ENCODE measurements at places on chromosomes 3 and 15.

DNA sequence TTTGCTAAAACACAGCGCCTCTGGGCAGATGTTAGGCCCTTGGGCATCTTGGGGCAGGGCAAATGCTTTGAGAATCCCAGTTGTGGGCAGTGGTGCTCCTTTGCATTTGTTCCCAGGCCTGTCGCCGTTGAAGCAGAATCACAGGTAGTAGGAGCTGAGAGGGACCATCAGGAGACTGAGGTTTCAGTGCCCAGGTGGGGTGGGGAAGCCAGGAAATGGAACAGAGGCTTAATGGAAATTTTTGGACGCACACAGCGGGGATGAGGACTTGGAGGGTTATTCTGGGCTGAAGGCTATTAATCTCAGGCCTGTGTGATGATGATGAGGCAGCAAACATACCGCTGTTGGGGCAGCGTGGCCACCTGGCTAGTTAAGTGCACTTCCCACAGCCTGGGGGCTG lies 99.5 kb downstream of the SV2B start:
- no peak for DNase-seq

GRCh38 chr15:32908135-32908801 lies 190.5 kb downstream of the GREM1 start:
- DNase-seq, result no peak

DNA sequence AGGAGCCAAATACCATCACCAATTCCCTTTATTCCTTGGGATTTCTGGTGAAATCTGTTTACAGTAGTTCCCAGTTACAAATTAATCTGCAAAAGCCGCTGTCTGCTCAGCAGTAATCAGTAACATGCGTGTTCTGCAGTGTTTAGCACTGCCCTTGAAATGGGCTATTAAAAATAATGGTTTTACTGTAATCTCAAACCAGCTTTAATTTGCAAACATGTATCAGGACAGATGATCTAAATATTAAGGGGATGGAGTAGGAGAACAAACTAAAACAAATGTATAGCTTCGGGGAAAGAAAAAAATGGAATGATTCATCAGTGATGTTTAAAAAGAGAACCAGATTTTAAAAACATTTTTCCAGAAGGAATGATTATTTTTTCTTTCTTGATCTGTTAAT lies 513.2 kb downstream of the MECOM start:
- DNase-seq, result no peak

- no peak for DNase-seq
Observed at GRCh38 chr3:44510000-44510368, 32.5 kb upstream of the ZNF445 start.

GRCh38 chr3:198080521-198081384 lies 120.7 kb downstream of the LMLN start:
- peak; percentile 54 for DNase-seq

- no peak for DNase-seq
Observed at GRCh38 chr3:196949750-196950149, 7.4 kb upstream of the NCBP2 start.

- DNase-seq, result no peak
Observed at GRCh38 chr3:27485866-27486265, 1.7 kb upstream of the SLC4A7 start.

- no peak for DNase-seq
Observed at GRCh38 chr15:81485806-81486205, 111.8 kb upstream of the TMC3 start.

- DNase-seq, result no peak
Observed at GRCh38 chr3:113222451-113223086, 11.2 kb downstream of the BOC start.

DNA sequence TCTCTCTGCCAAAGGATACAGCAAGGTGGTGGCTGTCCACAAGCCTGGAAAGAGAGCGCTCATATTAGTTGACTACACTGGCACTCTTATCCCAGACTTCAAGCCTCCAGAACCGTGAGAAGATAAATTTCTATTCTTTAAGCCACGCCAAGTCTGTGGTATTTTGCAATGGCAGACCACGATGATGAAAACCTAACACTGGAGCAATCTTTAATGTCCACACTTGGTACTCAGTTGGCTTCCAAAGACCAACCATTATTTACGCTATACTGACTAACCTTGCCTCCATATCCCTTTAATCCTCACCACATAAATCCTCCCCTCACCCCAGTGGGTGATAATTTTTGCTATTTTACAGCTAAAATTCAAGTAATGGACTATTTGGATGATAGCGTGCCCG lies 16.9 kb upstream of the LACTB start:
- no peak for DNase-seq

- DNase-seq, result no peak
Observed at GRCh38 chr3:82498186-82498585, 736.7 kb upstream of the GBE1 start.

DNA sequence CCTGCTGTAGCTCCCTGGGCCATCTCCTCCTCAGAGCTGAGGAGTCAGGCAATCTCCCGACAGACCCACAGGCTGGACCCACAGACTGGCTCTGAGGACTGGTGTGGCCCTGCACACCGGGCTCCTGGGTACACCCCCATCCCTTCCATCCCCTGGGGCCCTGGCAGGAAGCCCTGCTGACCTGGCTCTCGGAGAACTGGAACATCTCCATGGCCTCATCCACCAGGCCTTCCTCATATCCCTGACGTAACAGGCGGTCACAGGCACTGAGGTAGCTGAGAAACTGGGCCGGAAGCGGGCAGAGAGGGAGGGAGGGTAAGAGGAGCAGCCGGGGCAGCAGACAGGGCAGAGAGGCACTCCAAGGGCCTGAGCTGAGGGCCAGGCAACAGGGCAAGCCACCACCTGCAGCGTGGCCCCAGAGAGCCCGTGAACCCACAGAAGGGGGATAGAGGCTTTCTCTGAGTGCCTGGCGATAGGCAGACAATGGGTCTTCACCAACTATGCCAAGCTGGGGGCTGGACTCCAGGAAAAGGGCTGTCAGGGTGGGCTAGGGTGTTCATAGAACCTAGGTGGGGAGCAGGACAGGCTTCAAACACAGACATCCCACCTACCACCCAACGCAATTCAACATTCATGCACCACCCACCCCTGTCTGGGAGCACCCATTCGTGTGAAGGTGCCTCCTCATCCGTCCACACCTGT lies 17.9 kb downstream of the KBTBD13 start:
- no peak for DNase-seq

- no peak for DNase-seq
Observed at GRCh38 chr3:114597871-114598270, 304.0 kb downstream of the TIGIT start.

GRCh38 chr3:118932822-118933558 lies 101.7 kb downstream of the IGSF11 start:
- no peak for DNase-seq

DNA sequence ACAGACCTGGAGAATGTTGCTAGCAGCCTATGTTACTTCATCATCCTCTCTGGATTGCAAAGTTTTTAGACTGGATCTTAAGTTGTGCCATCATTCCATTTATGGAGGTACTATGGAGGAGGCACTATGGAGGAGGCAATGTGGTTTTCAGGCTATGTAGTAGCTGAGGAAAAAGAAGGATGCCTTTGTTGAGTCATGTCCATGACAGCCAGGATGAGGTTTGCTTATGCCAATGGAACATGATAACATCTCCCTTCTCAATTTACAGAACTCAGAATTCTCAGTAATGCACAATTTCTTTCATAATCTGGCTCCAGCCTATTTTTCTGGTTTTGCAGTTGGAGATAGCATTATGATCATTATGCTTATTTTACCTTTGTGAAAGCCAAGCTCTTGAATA lies 65.9 kb upstream of the TMEM108 start:
- DNase-seq, result no peak

DNA sequence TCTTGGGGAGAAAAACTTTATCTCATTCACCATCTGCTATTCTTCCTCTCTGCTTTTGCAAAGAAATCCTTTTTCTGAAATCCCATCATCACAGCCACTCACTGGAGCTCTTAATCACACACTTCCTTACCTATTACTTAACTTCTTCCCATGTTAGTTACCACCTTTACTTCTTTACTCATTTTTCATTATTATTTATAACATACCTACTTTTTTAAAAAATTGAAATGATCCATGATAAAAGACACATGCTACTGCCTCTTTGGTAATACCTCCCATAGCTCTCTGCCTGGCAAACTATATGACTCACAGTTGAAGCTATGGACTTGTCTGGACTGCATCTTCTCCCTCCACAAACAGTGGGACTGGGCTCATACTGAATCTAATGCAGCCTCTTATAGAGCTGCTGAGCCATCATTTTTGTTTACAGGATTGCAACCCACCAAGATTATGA lies 150.3 kb downstream of the TNIK start:
- DNase-seq, result no peak

DNA sequence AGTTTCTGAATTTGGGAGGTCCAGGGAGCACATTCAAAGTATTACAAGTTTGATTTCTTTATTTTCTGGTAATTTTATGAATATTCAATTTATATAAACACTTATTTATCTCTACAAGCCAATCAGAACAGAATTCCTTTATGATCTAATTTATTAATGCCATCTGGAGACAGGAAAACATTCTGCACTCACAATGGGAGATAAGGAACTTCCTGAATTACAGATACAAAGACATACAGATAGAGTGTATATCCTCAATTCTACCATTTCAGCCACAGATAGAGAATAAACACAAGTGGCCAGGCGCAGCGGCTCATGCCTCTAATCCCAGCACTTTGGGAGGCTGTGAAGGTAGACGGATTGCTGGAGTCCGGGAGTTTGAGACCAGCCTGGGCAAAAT lies 86.0 kb downstream of the IQCH start:
- no peak for DNase-seq

- no peak for DNase-seq
Observed at GRCh38 chr3:177673112-177673914, 476.0 kb upstream of the TBL1XR1 start.

DNA sequence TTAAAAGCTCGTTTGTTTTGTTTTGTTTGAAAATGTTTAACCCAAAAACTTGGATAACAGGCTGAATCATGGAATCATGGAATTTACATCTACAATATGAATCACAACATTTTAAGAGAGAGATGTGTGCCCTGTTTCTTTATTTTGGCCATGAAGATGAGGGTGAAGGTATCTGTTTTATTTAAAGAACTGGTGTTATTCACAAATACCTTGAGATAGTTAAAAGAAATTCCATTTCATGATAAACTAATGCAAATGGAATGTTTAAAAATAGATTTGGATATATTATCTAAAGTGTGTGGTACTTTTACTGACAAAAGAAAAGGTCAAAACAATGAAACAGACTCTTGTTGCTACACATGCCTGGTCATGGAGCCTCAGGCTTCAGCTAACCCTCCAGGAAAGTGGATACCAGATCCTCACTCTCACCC lies 486.0 kb upstream of the CFAP20DC start:
- DNase-seq, result no peak

DNA sequence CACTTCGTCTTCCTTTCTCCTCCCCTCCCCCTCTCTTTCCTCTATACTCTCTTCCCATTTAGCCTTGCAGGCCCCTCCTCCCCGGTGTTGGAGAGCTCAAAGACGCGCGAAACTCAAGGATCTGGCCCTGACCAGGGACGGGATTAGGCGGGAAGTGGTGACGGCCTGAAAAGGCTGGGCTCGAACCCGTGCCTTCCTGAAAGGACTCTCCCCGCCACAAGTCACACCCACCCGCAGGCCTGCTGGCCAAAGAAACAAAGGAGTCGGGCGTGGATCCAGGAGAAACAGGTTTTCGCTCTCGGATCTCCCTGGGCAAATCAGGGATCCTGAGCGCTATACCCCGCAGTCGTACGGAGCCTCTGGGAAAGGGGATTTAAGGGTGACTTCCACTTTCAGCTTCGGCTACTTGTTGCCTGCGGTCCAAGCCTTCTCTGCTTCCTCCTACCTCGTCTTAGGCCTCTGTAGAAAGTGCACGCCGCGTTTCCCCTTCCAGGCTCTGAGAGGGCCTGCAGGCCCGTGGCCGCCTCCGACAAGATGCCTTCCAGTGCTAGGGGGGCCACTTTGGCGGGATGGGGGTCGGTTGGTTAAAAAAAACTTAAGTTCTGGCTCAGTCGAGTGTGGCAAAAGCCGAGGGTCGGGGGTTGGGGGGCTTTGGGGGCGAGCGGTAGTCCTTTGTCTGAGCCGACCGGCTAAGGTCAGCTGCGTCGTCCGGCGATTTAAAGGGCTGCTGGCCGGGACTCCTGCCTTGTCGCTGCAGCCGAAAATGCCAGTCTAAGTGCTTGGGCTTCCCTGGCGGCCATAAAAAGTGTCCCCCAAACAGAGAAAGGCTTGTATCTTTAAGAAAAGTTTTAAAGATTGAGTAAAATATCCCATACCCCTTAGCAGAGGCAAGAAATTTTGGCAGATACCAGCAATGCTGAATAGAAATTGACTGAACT lies 8.2 kb downstream of the ZIC4 start:
- no peak for DNase-seq

GRCh38 chr3:188389711-188390342 lies 235.9 kb downstream of the LPP start:
- no peak for DNase-seq

- DNase-seq, result no peak
Observed at GRCh38 chr3:95154766-95155165, 1091.9 kb downstream of the NSUN3 start.

DNA sequence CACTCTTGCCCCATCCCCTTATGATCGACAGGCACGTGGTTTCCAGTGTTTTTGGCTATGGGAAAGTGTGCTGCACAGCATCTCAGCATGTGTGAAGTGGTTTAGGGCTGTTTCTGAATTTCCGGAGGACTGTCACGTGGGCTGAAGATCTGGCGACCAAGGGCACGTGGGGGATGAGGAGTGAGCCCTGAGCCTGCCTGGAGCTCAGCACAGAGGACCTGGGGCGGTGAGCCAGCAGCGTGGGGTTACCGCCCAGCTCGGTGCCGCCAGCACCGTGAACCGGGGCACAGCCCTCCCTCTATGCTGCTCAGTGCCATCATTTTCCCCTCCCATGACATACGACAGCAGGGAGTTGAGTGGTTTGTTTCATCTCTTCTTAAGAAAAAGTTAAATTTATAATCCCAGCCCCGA lies 150.2 kb downstream of the DNAJB8 start:
- no peak for DNase-seq

GRCh38 chr15:95559875-95560394 lies 770.6 kb upstream of the NR2F2 start:
- peak; percentile 78 for DNase-seq

GRCh38 chr3:46905213-46905560 lies 27.7 kb downstream of the PTH1R start:
- no peak for DNase-seq

- DNase-seq, result no peak
Observed at GRCh38 chr3:40185029-40185695, 124.3 kb upstream of the EIF1B start.

- no peak for DNase-seq
Observed at GRCh38 chr3:167787440-167787839, 51.9 kb downstream of the SERPINI1 start.

GRCh38 chr3:46926871-46927717 lies 49.5 kb downstream of the CCDC12 start:
- DNase-seq, result no peak

DNA sequence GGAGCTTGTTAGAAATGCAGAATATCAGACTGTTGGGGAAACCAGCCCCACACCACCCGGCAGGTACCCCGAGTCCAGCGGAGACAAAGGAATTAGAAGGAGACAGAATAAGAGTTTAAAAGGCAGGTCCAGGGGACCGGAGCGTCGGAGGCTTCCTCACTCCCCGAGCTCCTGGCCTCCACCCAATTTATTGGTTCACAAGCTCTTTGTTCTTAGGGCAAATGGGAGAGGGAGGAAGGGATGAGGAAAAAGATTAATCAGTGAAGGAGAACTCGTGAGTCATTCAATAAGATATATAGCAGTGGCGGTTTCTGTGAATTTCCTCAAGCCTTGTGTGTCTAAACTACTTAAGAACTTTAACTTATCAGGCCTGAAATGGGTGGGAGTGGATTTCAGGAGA lies 32.1 kb upstream of the WDR72 start:
- no peak for DNase-seq

GRCh38 chr15:90025489-90026033 lies 24.4 kb downstream of the ZNF710 start:
- DNase-seq, result no peak

GRCh38 chr15:85865070-85865684 lies 70.5 kb upstream of the KLHL25 start:
- DNase-seq, result peak; percentile 19
